ENCODE measurements at places on chromosomes 3 and 15. TPM values are rescaled to one million over a fixed set of nuclear protein-coding genes. Genes with fewer than 3 reads are reported as not detected.

TMEM207 gene
- total RNA-seq = not detected

A4GNT gene
- total RNA-seq = not detected

MKRN2OS gene
- total RNA-seq = 1.7 TPM

IL20RB gene
- 86.8 TPM for total RNA-seq

CASR gene
- not detected for total RNA-seq

TMCC1 gene
- total RNA-seq = 14.7 TPM

ENTPD3 gene
- total RNA-seq = 8.2 TPM

PTX3 gene
- total RNA-seq = 5.8 TPM

EBLN2 gene
- total RNA-seq = 2.7 TPM

ALDH1A2 gene
- total RNA-seq = 2.7 TPM

ABI3BP gene
- 1.7 TPM for total RNA-seq

SPTBN5 gene
- total RNA-seq = 0.43 TPM

CHDH gene
- total RNA-seq = 1.2 TPM

GPR62 gene
- total RNA-seq = not detected

C15orf62 gene
- total RNA-seq = 1.2 TPM
